ENCODE measurements at places on chromosomes 7 and 10.

DNA sequence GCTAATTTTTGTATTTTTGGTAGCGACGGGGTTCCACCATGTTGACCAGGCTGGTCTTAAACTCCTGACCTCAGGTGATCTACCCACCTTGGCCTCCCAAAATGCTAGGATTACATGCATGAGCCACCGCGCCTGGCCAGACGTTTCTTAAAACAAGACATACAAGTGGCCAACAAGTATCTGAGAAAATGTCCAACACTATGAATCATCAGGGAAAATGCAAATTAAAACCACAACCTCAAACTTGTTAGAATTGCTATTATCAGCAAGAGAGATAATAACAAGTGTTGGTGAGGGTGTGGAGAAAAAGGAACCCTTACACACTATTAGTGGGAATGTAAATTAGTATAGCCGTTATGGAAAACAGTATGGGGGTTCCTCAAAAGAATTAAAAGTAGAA lies 148.6 kb downstream of the SUGCT start:
- DNase-seq = no peak

- DNase-seq = no peak
Measured at GRCh38 chr10:14439451-14440259, 108.9 kb upstream of the FRMD4A start.

DNA sequence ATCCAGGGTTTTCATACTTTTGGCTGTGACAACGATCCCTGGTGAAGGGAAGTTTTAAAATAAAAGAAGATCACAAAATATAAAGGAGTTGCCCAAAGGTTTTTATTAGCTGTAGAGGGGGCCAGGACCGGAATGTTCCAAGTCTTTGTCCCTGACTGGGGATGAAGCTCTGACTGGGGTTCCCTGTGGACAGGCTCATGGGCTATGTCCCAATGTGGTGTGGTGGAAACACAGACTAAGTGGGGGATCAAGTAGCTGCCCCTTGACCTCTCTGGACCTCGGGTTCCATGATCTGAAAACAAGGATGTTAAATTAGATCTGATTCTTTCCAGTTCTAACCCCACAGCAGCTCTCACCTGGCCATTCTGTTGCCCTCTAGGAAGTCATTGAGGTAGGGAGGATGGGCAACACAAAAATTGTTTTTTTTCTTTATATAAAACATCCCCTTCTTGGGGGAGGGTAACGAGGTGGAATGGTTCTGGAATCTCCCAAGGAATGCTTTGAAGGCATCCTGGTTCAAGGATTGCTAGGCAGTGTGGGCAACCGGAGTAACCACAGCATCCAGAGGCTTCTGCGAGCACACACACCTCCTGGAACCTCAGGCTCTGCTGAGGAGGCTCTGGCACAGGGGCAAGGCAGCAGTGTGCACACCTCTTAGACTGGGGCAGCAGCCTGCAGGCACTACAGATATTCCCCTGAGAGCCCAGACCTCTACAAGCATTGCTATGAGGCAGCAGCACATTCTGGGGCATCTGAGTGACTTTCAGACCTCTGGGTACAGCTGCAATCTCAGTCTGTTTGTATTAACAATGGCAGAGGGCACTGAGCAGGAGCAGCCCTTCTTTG lies 21.4 kb upstream of the CRYGN start:
- DNase-seq = no peak

GRCh38 chr10:120657371-120657770 lies 193.8 kb upstream of the WDR11 start:
- DNase-seq = no peak

GRCh38 chr10:58791137-58791536 lies 278.5 kb downstream of the BICC1 start:
- no peak for DNase-seq

GRCh38 chr7:27998382-27998781 lies 182.2 kb downstream of the JAZF1 start:
- no peak for DNase-seq

DNA sequence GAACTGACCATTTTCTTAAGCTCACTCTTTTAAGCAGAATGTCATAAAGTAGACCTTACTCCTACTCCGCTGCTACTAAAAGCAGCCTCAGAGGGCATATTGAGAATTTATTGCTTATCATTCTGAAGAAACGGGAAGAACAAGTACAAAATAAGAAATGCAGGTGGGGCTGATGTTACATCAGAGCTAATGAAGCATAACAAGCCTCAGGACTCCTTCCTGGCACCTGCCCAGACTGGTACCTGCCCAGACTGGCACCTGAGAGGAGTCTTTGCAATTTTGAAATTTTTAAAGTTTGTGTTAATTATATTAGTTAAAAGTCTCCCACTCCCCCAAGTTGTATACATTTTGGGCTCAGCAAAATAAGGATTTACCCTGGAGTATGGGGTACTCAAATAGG lies 162.4 kb downstream of the SEMA3E start:
- DNase-seq = no peak

DNA sequence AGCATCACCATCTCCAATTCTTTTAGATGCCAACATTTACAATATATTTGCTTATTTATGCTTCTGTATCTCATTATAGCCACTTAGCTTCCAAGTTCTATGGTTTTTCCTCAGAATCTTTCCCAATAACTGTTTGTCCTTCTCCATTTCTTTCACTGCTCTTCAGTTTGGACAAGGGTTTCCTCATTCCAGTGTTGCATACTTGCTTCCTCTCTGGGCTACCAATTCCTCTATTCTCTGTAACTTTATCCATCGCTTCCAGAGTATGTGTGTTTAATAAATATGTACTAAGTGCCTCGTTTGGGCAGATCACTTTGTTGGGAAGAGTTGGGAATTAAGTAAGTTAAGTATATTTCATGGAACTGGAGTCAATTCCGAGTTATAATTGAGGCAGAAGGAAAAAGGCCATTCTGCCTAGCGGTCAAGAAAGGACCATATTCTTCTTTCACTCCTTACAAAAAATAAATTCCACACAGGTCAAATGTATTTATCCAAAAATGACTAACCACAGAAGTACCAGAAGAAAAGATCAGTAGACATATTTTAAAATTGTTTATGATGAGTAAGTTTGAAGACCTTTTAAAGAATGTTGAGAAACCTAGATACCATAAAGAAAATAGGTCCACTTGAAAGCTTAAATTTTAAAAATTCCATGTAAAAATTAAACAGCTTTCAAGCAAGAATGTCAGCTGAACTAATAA lies 10.8 kb downstream of the STAMBPL1 start:
- DNase-seq = no peak

DNA sequence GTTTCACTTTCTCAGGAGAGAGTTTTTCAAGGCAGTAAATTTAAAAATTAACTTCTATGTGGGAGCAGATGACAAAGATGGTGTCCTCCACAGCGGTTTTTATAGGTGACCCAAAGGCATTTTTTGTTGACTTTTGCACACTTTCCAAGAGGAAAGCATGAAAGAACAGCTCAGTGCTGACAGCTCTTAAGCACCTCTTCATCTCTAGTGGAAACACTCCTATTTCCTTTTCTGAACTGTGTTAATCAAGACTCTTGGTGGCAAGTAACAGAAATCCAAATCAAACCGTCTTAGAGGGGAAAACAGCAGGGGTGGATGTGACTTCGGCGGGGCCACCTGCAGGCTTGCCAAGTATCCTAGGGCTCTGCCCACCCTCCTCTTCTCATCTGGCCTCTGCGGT lies 71.8 kb upstream of the GATA3 start:
- DNase-seq = no peak

- no peak for DNase-seq
Measured at GRCh38 chr7:129786825-129787563, 165.8 kb downstream of the UBE2H start.

DNA sequence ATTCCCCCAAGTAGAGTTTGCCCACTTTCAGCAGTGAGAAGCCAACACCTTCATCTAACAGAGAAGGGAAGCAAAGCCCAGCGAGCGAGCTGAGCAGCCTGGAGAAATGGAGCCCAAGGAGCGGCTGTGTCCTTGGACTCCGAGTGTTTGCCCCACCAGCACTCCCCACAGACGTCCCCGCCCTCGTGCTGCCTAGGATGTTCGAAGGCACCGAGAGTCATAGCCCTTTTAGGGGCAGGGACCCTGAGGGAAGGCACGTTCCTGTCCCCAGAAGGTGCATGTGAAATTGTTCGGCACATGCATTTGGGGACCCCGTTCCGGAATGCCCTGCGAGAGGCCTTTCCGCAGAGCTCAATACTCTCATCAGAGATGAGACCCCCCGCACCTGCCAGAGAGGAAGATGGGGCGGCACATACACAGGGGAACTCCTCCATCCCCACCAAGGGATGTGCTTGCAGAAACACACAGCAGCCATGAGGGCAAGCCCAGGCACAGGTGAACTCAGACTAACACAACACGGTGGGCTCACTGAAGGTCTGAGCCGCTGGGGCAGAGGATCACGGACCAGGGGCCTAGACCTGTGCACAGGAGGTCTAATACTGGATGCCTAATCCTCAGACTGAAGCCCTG lies 131.0 kb downstream of the DLG5 start:
- DNase-seq = no peak

DNA sequence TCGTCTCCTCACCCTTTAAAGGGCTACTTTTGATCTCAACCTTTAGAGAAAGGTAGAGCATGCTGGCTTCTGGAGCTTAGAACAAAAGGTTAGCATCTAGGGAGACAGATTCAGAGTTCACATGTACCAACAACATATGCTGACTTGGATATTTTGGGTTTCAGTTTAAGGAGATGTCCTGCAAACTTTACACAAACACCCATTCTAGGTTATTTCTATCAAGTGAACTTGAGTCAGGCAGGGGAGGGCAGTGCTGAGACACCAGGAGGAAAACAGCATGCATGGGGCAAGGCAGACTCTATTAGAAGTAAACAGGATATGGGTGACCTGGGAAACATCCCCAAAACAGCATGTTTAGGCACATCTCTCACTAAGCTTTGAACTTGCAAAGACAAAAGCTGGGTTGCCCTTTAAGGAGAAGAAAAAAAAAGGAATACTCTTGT lies 43.8 kb downstream of the ARL4A start:
- DNase-seq = no peak

DNA sequence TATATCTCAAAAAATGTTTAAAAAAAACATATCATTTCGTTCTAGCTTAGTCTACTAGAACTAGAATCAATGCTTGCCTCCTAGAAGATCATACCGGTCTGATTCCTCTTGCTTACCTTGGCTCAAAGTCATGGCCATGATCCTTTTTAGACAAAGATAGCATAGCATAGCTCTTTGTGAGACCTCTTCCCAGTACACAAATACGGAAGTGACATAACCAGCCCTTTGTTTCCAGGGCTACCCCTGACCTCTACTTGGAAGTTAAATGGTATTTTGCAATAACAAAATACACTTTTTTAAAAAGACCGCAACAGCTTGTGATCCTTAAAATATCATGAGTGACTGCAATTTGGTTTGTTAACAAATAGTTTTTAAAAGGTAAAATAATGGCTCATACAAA lies 130.7 kb upstream of the NOBOX start:
- no peak for DNase-seq

DNA sequence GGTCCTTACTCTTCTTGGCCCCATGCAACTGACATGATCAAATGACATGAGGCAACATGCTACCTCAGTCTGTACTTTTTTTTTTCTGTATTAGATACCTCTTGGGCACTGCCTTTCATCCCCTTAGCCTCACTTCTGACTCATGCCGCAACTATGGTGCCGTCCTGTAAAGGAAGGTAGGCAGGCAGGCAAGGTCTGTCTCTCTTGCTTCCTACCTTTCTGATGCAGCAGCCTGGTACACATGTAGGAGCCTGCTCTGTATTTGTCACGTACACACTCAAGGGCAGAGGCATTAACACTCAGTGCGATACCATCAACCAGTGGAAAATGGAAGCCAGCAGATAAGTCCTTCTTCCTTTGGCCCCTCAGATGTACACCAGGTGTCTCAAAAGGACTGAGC lies 146.7 kb downstream of the ATE1 start:
- no peak for DNase-seq

GRCh38 chr10:30705625-30706149 lies 76.1 kb upstream of the LYZL2 start:
- no peak for DNase-seq

DNA sequence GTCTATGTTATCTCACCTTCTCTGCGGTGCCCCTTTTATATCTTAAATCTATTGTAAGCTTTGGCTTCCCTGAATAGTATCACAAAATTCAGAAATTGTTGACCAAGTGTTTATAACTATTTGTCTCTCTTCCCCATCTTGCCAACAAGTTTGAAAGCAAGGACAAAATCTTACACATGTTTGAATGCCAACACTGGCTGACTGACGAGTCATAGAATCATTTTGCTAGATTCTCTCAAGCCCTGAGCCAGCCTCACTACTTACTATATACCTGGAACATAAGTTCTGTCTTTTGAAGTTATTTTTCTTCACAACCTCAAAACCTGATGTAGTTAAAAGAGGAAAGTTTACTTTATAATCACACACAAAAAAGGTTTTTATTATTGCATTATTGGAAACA lies 700.7 kb downstream of the PHTF2 start:
- no peak for DNase-seq

DNA sequence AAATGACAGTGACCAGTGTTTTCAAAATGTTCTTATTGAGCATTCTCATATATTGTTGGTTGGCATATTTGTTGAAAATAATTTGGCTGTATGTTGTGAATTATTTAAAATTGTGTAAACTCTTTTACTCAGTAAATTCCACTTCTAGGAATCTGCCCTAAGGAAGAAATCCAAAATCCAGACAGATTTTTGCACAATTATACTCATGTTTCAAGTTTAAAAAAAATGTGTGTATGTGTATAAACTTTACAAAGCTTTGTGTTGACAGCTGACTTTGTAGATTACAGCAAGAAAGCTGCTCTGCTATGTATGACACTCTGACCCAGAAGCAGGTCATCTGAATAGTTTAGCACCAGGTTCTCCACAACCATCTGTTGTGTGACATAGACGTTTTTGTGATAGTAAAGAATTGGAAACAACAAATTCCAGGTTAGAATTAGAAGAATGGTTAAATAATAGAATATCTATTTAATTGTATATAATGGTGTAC lies 21.6 kb downstream of the KIFBP start:
- no peak for DNase-seq

GRCh38 chr7:69912141-69912540 lies 313.9 kb downstream of the AUTS2 start:
- DNase-seq = no peak

DNA sequence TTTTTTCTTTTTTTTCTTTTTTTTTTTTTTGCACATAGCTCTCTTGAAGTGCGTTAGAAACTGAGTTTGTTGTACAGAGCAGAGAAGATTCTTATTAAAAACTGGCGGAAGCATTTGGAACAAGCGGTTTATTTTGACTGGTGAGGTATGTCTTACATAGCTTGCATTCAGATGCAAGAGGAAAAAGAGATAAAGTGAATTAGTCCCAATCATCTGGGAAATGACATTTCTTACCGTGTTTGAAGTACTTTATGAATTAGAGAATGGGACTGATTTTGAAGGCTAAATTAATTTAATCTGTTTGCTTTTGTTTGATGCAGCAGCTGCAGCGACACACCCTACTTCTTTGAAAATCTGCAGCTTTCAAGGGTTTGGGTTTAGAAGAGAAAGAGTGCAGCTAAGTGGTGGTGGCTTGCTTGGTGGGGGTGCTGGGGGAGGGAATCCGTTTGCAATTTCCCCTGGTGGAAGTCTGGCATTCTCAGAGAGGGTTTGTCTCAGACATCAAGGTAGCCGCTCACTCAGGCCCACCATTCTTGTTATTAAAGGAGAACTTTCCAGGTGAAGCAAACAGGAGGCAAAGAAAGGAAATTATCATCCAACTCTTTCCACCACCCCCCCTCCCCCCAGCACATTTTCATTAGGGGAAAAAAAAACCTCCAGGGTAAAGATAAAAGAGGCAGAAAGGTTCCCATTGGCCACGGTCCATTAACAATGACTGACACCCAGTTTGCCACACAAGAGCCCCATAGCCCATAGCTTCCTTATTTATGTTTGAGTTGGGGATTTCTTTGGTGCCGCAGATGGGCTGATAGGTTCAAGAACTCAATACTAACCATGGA lies 231.7 kb downstream of the SKIDA1 start:
- no peak for DNase-seq

- DNase-seq = no peak
Measured at GRCh38 chr7:37882086-37882485, 33.7 kb downstream of the NME8 start.
